ENCODE measurements at places on chromosomes 5 and 9.

- no peak for DNase-seq
Measured at GRCh38 chr5:139814704-139815280, 19.2 kb downstream of the PSD2 start.

DNA sequence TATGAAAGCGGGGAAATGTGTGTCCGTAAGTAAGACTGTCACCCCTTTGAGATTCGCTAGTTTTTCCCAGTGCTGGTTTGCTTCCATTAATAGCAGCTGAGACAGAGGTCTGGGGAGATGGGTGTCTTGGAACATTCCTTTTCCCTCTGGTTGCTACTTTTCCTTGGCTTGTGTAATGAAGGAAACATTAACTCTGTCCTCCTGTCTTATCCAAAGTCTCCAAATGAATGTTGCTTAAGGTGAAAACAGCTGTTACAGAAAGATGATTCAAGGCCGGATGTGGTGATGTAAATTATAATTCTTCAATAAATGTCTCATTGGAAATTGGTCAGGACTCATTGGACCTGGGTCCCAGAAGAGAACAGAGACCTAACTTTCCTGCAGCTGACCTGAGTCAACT is 50.0 kb downstream of the MEGF10 start:
- no peak for DNase-seq

DNA sequence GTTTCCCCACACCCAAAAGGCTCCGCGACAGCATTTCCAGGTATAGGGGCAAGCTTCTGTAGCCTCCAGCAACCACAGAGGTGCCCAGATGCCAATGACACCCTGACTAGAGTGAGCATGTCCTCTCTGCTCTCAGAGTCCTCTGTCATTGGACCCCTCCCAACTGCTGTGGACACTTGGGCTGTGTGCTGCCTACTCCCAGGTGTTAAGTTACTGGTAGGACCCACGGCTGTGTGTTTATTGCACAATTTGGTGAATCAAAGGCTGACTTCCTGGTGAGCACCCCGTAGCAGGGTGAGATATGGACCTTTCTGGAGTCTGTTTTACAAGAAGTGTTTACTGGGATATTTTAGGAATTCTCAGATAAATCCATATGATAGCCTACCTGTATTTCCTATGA is 36.0 kb downstream of the SH3GL2 start:
- DNase-seq, result no peak

DNA sequence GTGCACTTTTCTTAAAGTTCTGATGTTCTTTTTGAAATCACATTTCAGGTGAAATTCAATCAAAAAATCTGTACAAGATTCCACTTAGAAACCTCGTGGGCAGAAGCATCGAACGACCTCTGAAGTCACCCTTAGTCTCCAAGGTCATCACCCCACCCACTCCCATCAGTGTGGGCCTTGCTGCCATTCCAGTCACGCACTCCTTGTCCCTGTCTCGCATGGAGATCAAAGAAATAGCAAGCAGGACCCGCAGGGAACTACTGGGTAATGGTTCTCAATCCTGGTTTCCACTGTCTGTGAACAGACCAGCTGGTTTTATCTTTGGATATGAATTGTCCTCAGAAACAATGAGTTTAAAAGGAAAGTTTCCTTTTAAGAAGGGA is 8.1 kb upstream of the SLC2A8 start:
- DNase-seq, result no peak

DNA sequence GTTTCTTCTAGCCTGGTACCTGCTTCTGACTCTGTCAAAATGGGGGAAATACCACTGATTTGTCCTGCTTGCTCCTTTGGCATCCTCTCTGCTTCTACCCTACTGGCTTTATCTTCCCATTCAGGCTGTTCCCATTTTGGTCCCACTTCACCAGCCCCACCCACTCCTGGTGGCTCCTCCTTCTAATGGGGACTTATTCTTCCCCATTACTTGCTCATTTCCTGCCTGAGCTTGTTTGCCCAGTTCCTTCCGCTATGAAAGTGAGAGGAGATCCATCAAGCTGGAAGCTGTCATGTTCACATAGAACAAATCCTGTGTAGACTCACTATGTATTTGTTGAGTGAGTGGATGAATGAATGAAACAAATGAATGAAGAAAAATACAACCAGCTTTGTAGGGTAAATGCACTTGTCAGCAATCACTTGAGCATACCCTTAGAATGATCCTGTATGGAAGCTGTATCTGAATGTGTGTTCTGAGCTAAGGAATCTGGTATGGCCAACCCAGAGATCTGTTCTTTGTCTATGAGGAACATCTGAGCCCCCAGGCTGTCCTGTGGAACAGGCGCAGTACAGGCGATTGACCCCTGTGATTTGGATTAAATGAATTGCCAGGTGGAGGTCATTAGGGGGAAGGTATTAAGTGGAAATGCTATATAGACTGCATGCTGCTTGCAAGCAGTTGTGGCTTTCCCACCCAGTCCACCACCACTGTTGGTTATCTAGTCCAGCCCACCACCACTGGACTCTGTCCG is 89.5 kb downstream of the APBA1 start:
- DNase-seq, result no peak

GRCh38 chr9:19431361-19432171 is 22.8 kb downstream of the ACER2 start:
- DNase-seq, result no peak

GRCh38 chr9:89814340-89815040 is 209.7 kb downstream of the GADD45G start:
- DNase-seq, result no peak

DNA sequence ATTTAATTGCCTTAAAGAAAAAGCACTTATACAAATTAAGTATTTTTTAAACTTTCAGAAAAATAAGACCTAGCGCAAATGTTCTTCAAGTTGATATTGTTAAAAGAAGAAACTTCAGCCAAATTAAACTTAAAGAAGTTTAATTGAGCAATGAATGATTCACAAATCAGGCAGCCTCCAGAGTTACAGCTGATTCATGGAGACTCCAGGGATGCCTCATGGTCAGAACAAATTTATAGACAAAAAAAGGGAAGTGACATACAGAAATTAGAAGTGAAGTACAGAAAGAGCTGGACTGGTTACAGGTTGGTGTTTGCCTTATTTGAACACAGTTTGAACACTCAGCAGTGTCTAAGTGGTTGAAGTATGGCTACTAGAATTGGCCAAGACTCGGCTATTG is 60.3 kb downstream of the CDKN2A start:
- peak; percentile 31 for DNase-seq

DNA sequence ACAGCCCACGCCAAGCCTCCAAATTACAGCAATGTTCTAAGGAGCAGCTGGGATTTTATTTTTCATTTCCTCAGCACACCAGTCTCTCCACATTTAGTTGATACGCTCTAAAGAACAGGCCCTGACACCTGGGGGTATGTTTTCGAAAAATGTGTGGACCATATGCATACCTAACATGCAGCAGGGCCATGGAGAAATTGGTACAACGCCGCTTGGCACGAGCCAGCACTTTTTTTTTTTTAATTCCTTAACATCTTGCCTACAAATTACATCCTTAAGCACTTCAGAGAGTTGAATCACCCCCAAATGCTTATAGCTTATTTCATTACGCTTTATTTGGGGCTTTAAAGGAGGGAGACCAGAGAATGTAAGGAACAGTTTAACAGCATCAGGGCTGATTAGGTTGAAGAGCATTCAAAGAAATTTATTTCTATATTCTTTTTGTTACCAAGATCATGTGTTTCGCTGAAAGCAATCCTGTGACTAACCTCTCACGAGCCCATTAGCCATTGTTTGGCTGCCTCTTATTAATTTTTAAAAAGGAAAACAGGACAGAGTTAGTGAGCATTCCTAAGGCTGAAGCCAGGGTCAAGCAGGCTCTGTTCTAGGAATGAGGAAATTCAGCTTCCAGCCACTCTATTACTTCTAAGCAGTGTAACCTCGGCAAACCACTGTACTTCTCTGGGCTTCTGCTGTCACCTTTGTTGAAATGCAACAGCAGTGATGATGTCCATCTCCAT is 173.8 kb downstream of the ACTL7B start:
- no peak for DNase-seq

DNA sequence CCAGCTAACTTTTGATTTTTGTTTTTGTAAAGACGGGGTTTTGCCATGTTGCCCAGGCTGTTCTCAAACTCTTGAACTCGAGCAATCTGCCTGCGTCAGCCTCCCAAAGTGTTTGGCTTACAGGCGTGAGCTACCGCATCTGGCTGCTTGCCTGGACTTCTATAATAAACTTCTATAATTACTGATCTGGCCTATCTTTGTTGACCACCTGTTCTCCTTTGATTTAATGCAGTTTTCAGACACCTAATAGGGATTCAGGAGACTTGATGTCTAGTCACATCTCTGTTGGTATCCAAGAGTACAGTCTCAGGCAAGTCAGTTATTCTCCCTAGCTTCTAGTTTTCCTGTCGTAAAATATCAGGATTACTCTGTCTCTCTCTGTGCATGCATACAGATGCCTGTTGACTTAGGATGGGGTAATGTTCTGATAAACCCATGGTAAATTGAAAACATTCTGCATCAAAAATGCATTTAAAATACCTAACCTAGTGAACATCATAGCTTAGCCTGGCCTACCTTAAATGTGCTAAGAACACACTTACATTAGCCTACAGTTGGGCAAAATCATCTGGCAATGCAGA is 51.5 kb upstream of the NR3C1 start:
- DNase-seq, result no peak

GRCh38 chr9:5773324-5773999 is 59.5 kb downstream of the ERMP1 start:
- no peak for DNase-seq
